ENCODE measurements at places on chromosomes 16 and 17.

- DNase-seq: no peak
Measured at GRCh38 chr17:38702916-38703741, 1.9 kb upstream of the MLLT6 start.

DNA sequence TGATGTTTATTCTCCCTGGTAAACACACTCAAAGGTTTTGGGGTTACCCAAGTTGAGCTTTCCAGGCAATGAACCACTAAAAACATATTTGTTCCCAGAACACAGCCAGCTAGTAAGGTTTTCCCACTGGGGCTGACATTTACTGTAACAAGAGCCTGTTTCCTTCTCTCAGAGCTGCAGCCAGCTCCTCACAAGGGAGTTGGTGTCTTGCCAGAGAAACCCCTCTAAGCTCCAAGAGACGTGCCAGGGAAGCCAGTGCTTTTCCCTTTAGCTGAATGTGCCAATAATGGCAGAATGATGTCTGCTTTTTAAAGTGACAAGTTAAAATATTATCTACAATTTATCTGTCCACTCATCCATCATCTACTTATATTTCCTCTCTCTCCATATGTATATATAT lies 170.8 kb upstream of the RBFOX1 start:
- DNase-seq: no peak

DNA sequence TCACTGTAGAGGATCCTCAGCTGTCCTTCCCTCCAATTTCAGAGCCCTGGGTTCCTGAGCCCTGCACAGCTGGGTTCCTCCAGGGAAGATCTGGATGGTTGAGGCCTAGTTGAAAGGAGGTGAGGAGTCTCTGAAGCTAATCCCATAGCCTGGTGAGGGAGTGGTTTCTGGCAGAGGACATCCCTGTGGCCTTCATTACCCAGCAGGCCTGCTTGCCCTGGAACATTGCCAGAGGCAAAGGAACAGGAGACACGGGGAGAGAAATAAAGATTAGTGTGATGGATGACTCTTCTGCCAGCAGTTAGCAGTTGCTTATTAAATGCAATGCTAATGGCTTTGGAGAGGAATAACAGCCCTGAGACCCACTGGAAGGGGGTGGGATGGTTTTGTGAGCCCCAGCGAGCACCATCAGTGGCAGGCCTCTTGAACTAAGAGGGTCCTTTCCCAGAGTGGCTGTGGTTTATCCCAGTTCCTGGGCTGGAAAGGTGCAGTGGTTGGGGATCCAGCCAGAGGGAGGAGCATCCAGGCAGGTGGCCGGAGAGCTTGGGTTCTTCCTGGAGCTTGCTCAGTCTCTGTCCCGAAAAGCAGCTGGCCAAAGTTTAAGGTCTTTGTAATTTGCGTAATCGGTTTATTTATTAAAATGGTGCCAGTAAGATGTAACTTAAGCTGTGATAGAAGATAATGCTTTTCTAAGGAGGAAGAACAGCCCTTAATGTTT lies 209.7 kb downstream of the CCDC182 start:
- no peak for DNase-seq

GRCh38 chr17:37553401-37553966 lies 55.7 kb downstream of the SYNRG start:
- DNase-seq: no peak

GRCh38 chr17:49090878-49091594 lies 41.5 kb upstream of the B4GALNT2 start:
- DNase-seq: no peak

DNA sequence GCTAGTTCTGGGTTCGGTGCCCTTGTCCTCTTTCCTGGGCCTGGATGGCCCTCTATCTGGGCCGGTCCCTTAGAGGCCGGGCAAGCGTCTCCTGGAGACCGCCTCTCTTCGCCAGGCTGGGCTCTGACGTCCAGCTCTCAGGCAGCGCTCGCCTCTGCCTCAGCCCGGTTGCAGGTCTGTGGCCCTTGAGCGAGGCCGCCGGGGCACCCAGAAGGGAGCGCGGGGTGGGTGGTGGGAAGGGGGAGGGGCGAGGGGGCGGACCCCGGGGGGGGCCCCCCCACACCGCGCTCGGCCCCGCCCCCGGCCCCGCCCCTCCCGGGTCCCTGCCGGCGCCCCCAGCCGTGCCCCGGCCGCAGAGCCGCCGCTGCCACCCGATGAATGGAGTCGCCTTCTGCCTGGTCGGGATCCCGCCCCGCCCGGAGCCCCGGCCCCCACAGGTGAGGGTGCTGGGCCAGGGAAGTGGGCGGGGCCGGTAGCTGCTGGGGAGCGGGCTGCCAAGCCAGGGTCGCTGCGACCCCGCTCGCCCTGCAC lies at the start of gene ARHGAP23:
TSS of gene ARHGAP23 (plus strand) at position 353 of the 531 bp plus-strand sequence. CDS start at position 375, 22 bp downstream.
- peak; percentile 70 for DNase-seq
